ENCODE measurements at places on chromosomes 12 and 14. TPM values are rescaled to one million over a fixed set of nuclear protein-coding genes. Genes with fewer than 3 reads are reported as not detected.

DNA sequence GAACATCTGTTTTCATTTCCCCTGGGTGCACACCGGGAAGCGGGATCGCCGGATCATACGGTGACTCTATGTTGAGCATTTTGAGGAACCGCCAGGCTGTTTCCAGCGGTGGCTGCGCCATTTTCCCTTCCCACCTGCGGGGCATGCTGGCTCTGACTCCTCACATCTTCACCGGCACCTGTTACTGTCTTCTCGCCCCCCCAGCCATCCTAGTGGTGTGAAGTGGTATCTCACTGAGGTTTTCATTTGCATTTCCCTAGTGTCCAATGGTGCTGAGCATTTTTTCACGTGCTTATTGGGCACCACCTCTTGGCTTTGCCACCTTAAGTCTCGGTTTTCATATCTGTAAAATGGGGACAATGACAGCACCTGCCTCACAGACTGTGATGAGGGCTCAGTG, 44.1 kb upstream of the EML1 start:
- H3K4me3 ChIP-seq: no peak overlapping the region
- peak; percentile 66 for DNase-seq
- H3K27me3 ChIP-seq: no peaks in the 10 kb centered on the region
- H3K36me3 ChIP-seq: no peaks in the 10 kb centered on the region
- H3K4me1 ChIP-seq: peaks cover 21% of the 10 kb centered on the region

- H3K4me1 ChIP-seq: peaks cover 20% of the 10 kb centered on the region
- DNase-seq: peak; percentile 80
- H3K36me3 ChIP-seq: no peaks in the 10 kb centered on the region
- no peaks in the 10 kb centered on the region for H3K27me3 ChIP-seq
- H3K27ac ChIP-seq: no peak overlapping the region
- no peak overlapping the region for H3K4me3 ChIP-seq
Observed at GRCh38 chr12:108214486-108214885, 85.4 kb downstream of the WSCD2 start.

- H3K36me3 ChIP-seq: no peaks in the 10 kb centered on the region
- H3K27ac ChIP-seq: no peak overlapping the region
- no peak overlapping the region for H3K4me3 ChIP-seq
Observed at GRCh38 chr14:92693998-92694795, 54.2 kb downstream of the LGMN start.

- H3K27me3 ChIP-seq: no peaks in the 10 kb centered on the region
- H3K36me3 ChIP-seq: no peaks in the 10 kb centered on the region
- H3K27ac ChIP-seq: no peak overlapping the region
- H3K4me1 ChIP-seq: peaks cover 35% of the 10 kb centered on the region
- H3K4me3 ChIP-seq: no peak overlapping the region
- DNase-seq: no peak
Observed at GRCh38 chr12:62640910-62641448, 174.4 kb downstream of the MON2 start.

GRCh38 chr14:52240623-52241022, 26.9 kb upstream of the PTGDR start:
- DNase-seq: no peak
- no peaks in the 10 kb centered on the region for H3K27me3 ChIP-seq

GRCh38 chr12:130965668-130966067, 12.0 kb downstream of the ADGRD1 start:
- no peak overlapping the region for H3K4me3 ChIP-seq
- H3K36me3 ChIP-seq: no peaks in the 10 kb centered on the region
- H3K27ac ChIP-seq: no peak overlapping the region
- H3K4me1 ChIP-seq: no peaks in the 10 kb centered on the region
- DNase-seq: no peak
- no peaks in the 10 kb centered on the region for H3K27me3 ChIP-seq

- H3K4me1 ChIP-seq: no peaks in the 10 kb centered on the region
- no peak overlapping the region for H3K27ac ChIP-seq
- H3K27me3 ChIP-seq: no peaks in the 10 kb centered on the region
- DNase-seq: peak; percentile 5
- H3K36me3 ChIP-seq: peaks cover 62% of the 10 kb centered on the region
Observed at GRCh38 chr14:39055786-39056474, 47.1 kb downstream of the SEC23A start.

DNA sequence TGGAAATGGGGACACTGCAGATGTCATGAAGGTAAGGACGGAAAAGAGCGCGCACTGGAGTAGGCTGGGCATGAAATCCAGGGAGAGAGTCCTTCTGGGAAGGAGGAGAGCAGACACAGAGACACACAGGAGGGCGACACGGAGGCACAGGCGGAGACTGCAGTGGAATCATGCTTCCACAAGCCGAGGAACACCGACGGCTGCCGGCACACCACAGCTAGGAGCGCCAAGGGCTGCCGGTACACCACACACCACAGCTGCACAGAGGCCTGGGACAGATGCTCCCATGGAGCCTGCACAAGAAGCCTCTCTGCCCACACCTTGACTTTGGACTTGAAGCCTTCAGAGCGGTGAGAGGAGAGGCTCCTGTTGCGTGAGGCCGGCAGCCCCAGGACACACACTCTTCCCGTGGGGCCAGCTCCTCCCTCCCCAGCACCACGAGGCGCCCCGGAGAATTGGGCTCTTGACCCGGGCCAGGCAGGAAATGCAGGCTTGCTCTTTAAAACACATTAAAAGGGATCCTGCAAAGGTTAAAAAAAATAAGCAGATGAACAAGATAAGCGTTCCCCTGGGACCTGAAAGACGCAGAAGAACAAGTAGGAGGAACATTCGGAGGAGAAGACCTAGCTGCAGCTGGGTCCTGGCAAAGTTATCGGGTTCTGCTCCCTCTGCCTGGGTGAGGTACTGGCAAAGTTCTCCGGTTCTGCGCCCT, 28.3 kb upstream of the FZD10 start:
- DNase-seq: no peak
- H3K4me3 ChIP-seq: no peak overlapping the region
- no peaks in the 10 kb centered on the region for H3K36me3 ChIP-seq

DNA sequence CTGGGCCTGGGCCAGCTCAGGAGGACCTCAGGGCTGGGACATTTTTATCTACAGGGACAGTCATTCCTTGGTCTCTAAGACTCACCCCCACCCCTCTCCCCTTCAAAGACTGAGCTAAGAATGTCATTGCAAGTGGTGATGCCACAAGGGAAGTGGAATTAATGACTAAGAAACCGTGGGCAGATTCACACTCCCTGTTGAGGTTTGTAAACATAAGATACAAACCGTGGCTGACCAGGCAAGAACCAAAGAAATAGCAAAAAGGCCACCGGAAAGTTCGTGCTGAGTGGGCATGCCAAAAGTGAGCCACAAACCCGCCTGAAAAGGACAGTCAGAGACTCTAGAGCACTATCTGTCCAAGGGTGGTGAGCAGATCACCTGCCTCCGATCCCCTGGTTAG, 25.7 kb downstream of the NUAK1 start:
- no peak for DNase-seq
- H3K27me3 ChIP-seq: no peaks in the 10 kb centered on the region
- no peak overlapping the region for H3K4me3 ChIP-seq
- H3K4me1 ChIP-seq: peaks cover 70% of the 10 kb centered on the region
- H3K27ac ChIP-seq: no peak overlapping the region

DNA sequence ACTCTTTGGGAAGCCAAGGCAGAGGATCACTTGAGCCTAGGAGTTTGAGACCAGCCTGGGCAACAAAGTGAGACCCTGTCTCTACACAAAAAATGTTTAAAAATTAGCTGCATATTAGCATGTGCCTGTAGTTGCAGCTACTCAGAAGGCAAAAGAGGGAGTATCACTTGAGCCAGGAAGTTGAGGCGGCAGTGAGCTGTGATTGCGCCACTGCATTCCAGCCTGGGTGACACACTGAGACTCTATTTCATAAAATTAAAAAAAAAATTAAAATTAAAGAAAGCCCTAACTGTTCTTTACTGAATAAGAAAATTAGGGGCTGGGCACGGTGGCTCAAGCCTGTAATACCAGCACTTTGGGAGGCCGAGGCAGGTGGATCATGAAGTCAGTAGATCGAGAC, 27.0 kb downstream of the SENP1 start:
- H3K27ac ChIP-seq: no peak overlapping the region
- H3K4me3 ChIP-seq: no peak overlapping the region
- no peaks in the 10 kb centered on the region for H3K27me3 ChIP-seq
- H3K4me1 ChIP-seq: no peaks in the 10 kb centered on the region

DNA sequence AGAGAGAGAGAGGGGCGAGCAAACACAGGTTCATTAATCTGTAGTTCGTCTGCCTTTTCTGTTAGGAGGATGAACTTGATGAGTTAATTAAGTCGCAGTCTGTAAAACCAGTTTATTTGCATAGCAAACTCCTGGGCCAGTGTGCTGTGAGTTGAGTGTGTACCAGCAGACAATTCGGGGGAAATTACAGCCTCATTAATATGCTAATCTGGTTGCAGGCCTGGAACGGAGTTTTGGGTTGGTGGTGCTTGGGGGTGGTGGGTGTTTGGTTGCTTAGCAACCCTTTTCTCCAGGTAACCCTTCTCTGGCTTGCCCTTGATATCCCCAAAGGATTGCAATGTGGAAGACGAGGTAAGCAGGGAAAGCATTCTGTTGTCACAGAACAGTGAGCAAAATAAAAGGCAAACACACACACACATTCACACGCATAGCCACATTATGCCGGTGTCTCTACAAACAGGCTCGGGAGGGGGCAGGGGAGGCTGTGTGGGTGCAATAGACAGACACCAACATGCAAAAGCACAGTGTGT, 29.2 kb upstream of the LHX5 start:
- H3K36me3 ChIP-seq: no peaks in the 10 kb centered on the region
- no peak overlapping the region for H3K27ac ChIP-seq
- H3K4me1 ChIP-seq: peaks cover 15% of the 10 kb centered on the region
- peak overlapping the region; percentile 14 for H3K4me3 ChIP-seq
- DNase-seq: peak; percentile 85

- H3K4me1 ChIP-seq: no peaks in the 10 kb centered on the region
- H3K27me3 ChIP-seq: no peaks in the 10 kb centered on the region
- no peak overlapping the region for H3K4me3 ChIP-seq
- H3K36me3 ChIP-seq: no peaks in the 10 kb centered on the region
- no peak overlapping the region for H3K27ac ChIP-seq
Observed at GRCh38 chr14:96268431-96269358, 12.7 kb downstream of the BDKRB1 start.

DNA sequence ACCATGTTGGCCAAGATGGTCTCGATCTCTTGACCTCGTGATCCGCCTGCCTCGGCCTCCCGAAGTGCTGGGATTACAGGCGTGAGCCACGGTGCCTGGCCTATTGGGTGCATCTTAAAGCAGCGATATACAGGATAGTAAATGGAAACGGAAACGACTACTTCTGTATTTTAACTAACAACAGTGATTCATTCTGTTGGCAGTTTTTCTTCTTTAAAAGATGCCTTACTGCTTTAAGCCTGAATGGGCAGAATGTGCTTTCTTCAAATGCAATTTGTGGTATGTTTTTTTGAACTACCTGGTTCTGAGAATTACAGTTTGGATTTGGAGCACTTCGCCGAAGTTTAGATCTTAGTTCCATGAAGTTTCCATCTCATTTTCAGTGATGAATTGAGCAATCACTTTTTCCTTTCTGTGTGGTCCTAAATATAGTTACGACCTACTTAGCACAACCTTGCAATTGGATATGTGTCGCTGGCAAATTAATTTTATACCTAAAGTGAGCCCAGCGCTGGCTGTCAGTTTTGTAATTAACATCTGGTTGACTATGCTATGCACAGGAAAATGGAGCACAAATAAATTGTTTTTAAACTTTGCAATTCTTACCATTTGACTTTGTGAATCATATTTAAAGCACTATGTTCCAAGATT, 53.6 kb upstream of the EIF5 start:
- DNase-seq: no peak
- 0 out of 2 replicates have a peak overlapping the region, but pooled peaks have one; percentile 52 for H3K4me3 ChIP-seq
- no peak overlapping the region for H3K27ac ChIP-seq

Gene RGS6
- total RNA-seq: 0.83 TPM

Gene STAC3
- 3.0 TPM for total RNA-seq

Gene GZMB
- not detected for total RNA-seq

Gene DEGS2
- total RNA-seq: 0.35 TPM

Gene WIF1
- total RNA-seq: 3.1 TPM

Gene PPM1H
- total RNA-seq: 41.3 TPM

Gene MGST1
- 354 TPM for total RNA-seq

Measured in GM23338 (cell line).